ENCODE measurements at places on chromosomes 13 and 19.

DNA sequence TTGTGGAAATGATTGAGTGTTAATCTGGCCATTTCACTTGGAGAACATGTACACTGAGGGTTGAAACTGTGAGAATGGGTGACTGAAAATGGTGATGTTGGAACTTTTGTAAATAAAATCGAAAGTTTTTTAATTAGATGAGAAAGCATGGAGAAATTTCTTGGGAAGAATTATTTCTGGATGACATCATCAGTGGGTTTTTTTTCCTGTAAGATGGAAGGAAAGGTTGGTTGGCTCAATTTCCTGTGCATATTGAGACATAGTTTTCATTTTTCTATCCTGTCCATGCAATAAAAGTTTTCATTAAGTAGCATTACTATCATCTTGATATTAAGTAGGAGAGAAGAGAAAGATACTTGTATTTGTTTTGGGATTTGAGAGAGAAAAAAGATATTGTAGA, 120.6 kb upstream of the HTR2A start:
- DNase-seq: no peak

- no peak for DNase-seq
These were observed 12.9 kb downstream of the MIPEP start for GRCh38 chr13:23876265-23876664.

- no peak for DNase-seq
These were observed 104.9 kb downstream of the RNF17 start for GRCh38 chr13:24868874-24869273.

DNA sequence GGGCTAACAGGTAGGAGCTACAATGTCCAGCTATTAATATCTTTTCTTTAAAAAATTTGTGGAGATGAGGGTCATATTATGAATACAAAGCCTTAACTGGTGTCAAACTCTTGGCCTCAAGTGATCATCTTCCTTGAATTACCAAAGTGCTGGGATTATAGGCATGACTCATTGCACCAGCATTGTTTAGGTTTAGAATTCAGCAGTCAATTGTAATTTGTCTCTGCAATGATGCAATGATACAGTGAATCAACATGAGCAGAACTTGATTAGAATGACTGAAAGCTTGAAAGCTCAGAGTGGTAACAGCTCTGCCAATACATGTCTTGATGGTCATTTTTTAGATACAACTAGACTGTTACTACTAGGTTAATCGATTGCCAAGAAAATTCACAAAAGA, 752.8 kb upstream of the MIR17HG start:
- no peak for DNase-seq

GRCh38 chr19:19597809-19598306, 20.6 kb downstream of the PBX4 start:
- DNase-seq: peak; percentile 87

GRCh38 chr13:51959773-51960172, 51.5 kb downstream of the ATP7B start:
- DNase-seq: no peak

- DNase-seq: no peak
These were observed 1346.0 kb upstream of the SPRY2 start for GRCh38 chr13:81686877-81687276.

DNA sequence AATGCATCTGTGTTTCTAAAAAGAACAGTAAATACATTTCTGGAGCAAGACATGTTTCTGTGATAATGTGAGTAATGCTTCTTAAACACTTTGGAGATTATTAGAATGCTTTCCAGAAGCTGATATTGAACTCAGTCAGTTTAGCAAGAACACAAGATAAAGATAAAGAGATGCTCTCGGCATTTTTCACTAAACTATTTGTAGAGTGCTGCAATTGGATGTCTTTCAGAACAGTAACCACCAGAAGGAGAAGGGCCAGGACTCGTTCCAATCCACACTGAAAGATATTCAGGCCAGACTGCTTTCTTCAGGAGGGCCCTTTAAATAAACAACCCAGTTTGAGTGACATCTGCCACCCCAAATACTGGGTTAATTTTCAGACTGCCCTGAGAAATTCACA, 456.0 kb downstream of the TBC1D4 start:
- no peak for DNase-seq

DNA sequence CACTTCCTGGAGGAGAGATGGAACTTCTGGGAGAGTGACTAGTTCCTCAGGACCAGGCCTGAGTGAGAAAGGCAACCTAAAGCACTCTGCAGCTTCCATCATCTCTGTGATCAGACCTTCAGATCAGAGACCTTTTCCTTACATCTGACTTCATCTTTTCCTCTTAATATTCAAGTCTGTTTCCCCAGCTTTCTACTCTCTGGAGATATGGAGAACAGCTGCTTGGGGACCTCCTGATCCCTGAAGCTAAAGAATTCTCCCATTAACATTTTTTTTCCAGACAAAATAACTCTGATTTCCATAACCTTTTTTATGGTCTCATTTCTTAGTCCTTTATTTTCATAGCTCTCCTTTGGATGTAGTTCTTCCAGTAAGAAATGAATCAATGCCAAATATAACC, 133.4 kb upstream of the FNDC3A start:
- no peak for DNase-seq

DNA sequence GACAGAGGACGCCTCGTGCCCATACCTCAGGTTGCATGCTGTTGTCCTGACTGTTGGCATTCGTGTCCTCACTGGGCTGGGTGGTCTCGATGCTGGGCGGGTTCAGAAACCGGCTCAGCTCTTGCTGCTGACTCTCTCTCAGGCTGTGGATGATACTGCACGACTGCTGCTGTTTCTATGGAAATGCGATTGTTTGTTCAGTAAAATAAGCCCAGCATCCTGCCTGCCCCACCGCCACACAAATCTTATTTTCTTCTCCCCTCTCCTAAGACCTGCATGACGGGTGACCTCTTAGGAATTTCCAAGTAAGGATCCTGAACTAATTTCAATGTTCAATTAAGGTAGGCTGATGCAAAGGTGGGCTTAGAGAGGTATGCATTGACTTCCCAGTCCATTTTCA, 356.5 kb downstream of the NALCN start:
- DNase-seq: no peak

DNA sequence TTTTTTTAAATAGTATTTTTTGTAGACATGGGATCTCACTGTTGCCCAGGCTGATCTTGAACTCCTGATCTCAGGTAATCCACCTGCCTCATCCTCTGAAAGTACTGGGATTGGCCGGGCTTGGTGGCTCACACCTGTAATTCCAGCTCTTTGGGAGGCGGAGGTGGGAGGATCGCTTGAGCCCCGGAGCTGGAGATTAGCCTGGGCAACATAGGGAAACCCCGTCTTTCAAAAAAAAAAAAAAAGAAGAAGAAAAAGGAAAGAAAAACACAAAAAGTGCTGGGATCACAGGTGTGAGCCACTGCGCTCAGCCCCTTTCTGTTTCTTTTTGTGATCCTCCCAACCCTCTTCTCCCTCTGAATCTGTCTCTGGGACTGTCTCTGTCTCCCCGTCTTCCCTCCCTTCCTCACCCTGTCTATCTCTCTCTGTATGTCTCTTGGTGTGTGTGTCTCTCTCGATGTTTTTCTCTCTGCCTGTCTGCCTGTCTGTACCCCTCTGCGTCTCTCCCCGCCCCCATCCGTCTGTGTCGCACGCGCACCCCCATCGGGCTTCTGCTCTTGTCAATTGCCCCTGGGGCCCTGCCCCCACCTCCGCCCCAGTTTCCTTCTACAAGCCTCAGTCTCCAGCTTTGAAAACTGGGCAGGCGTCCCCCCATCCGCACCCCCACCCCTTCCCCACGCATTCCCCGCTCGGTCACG, 540 bp upstream of the ZFP36 start:
- DNase-seq: peak; percentile 92

- DNase-seq: no peak
These were observed 272.8 kb downstream of the KLF5 start for GRCh38 chr13:73331556-73331955.

DNA sequence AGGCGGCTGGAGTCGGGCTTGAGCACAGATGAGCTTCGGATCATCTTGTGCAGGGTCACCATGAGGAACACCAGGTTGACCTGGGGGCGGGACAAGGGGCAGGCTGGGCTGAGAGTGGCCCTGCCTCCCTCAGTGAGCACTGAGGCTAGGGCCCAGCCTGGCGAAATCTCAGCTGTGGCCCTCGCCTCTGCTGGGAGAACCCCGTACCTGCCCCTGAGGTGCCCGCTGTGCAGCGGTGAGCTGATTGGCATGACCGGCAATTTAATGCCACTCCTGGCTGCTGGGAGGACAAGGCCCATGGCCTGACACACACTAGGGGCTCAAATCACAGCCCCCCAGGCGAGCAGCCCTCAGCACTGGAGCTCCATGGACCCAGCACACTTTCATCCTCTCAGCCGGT, 19.7 kb upstream of the ASF1B start:
- DNase-seq: no peak

- DNase-seq: peak; percentile 54
These were observed 718 bp downstream of the CDK8 start for GRCh38 chr13:26254583-26255111.

DNA sequence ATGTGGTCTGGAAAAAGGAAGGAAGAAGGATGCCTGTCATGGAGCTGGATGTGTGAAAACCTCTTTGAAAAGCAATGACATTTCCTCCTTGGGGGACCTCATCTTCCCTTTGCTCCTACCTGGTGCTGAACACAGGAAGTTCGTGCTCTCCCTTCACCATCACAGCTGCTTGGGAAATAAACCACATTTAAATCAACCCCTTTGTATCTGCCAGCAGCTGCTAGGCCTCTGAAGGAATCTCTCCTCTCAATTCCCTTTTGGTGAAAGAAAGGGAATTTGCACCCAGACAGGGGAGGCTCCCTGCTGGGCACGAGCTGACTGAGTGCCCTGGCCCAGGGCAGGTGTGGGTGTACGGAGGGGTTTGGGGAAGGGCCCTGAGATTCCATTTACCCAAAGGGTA, 437.7 kb downstream of the TSHZ3 start:
- no peak for DNase-seq

- no peak for DNase-seq
These were observed 279.5 kb upstream of the PCDH20 start for GRCh38 chr13:61695147-61695546.

- no peak for DNase-seq
These were observed 6.4 kb downstream of the ERCC2 start for GRCh38 chr19:45363861-45364459.

GRCh38 chr13:31530922-31531321, 208.4 kb upstream of the RXFP2 start:
- DNase-seq: no peak

- DNase-seq: no peak
These were observed 40.1 kb downstream of the SLC7A9 start for GRCh38 chr19:32829345-32829896.

DNA sequence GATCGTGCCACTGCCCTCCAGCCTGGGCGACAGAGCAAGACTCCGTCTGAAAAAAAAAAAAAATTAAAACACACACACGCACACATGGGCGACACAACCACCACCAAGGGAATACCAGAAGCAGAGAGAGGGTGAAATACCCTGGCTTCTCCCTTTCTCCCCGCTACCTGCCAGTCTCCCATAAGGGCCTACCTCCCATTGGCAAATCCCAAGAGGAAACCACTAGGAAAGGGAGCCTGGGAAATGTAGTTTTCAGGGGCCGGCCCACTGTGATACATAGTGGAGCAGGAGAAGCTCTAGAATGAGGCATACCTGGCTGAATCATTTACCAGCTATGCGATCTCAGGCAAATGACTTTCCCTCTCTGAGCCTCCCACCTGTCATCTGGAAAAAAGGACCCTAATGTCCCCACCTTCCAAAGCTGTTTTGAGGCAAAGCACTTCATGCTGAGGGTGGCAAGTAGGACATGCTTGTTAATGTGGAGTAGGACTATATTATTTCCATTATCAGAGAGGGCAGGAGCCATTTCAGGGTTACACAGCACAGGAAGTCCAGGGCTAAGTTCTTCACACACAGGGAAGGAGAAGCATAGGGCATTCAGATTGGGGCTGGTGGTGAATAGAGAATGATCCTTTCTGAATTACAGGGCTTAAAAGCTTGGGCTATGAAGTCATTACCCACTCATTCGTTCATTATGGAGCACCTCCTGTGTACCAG, 14.3 kb upstream of the HNRNPUL1 start:
- DNase-seq: no peak

GRCh38 chr19:35170359-35171061, 16.0 kb downstream of the FXYD5 start:
- DNase-seq: no peak

DNA sequence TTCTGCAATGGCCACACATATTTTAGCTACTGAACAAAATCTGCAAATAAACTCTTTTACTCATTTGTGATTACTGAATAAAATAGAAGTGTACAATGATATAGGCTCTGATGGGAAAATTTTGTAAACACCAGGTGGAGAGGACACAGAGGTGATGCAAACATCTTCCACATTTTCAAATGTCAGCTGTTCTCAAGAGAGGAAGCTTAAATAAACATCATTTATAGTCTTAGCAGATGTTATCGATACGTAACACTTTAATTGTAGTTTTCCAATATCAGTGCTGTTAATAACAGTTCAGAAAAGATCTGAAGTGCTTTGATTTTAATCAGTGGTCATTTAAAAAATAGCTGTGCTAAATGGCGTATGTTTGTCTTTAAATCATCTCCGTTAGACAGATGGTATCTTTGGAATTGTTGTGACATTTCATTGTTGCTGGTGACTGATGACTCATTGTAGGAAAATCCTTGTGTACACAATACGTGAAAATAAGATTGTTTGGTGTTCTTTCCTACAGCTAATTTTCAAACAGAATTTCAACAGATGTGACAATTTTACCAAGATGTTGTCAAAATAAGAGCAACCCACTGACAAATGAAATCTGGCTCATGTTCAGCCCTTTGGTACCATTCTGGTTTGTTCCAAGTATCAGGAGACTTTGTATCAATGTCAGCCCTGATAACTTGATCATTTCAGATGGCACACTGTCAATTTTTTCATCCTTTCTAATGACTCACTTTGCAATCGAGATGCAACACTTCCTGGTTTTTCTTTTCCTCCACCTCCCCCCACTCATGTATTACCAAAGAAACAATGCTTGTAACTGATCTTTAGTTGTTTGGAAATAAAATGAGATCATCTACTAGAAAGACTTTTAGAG, 516.0 kb downstream of the DCT start:
- DNase-seq: no peak

- no peak for DNase-seq
These were observed 48.4 kb upstream of the UFM1 start for GRCh38 chr13:38301236-38301635.

- peak; percentile 12 for DNase-seq
These were observed at the start of gene TRPM4 for GRCh38 chr19:49157445-49158224. Gene TRPM4, plus strand, starts transcription at chr19:49157792. Its CDS starts 75 bp downstream, at chr19:49157867.

DNA sequence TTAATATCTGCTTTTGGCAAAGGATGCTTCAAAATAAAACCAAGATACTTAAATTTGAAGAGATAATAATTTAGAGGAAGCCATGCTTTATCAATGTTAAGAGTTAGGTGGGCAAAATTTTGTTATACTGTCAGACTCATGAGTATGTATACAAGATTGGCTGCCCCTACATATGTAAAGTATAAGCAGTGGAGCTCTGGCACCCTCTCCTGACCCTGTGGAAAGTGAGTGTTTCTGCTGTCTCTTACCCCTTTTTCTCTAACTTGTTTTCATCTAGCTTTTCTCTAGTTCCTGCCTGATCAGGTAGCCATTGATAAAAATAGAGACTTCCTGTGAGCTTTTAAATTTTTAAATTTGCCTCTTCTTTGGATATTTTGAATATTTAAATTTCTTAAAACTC, 710.9 kb upstream of the SPRY2 start:
- no peak for DNase-seq

- no peak for DNase-seq
These were observed 35.8 kb upstream of the SPART start for GRCh38 chr13:36382030-36382429.

GRCh38 chr13:86906127-86906874, 764.9 kb upstream of the SLITRK5 start:
- no peak for DNase-seq
